Lower lobe of right lung (tissue), 2 donors: ENCODE measurements at places on chromosomes 16 and 17.

DNA sequence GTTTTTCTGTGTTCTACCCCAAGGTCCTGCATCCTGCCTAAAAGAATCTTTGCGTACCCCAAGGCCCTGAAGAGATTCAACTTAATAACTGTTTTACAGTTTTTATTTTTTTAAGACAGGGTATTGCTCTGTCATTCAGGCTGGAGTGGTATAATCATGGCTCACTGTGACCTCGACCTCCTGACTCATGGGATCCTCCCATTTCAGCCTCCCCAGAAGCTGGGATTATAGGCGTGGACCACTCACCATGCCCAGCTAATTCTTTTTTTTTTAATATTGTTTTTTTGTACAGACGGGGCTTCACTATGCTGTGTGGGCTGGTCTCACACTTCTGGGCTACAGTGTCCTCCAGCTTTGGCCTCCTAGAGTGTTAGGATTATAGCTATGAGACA lies 9.3 kb upstream of the FAAP100 start:
- no peak for DNase-seq

- DNase-seq: no peak
Observed at GRCh38 chr17:80566054-80566400, 21.4 kb downstream of the RPTOR start.

GRCh38 chr16:67936880-67937605 lies 393 bp upstream of the PSMB10 start:
- no peak for DNase-seq

DNA sequence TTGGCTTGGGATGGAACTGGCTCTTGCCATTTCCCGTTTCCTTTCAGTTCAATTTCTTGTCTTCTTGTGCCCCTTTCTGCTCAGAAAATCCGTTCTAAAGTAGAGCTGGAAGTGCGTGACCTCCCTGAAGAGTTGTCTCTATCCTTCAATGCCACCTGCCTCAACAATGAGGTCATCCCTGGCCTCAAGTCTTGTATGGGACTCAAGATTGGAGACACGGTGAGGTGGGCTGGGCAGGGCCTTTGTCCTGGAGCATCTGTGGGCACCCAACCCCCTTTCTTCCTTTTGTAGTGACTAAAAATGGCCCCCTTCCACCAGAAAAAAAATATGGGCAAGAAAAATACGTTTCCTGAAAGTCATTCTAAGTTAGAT lies 32.9 kb upstream of the EFCAB13 start:
- no peak for DNase-seq

- DNase-seq: no peak
Observed at GRCh38 chr17:39212195-39212810, 12.2 kb downstream of the RPL19 start.

DNA sequence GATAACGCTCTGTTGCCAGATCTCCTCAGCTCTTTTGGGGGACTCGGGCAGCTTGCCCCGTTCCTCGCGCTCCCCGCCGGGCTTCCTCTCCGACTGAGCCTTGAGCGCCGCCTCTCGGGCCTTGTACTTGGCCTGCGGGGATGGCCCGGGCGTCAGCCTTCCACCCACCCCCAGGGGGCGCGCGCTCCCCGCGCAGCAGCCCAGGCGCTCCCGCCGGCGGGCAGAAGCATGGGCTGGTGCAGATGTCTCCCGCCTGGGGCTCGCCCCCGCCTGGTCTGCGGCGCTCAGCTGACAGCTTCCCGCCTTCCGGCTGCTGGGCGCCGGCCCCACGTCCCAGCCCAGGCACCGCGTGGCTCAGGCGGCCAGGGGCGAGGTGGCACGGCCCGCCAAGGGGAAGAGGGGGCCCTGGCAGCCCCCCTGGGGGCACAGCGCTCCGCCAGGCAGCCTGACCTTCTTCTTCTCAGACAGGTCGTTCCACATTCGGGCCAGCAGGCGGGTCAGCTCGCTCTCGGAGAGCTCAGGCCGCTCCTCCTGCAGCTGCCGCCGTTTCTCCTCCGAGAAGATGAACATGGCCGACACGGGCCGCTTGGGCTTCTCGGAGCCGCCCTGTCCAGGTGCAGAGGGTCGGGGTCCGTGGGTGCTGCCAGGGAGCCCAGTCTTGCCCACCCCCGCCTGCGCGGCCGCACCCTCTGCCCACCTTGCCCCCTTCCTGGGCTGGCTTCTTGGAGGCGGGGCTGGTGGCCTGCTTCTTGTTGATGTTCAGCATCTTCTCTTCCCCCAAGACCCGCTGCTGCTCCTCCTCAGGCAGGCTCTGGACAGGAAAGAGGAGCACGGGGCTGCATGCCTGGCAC lies 8.9 kb downstream of the UBTF start:
- peak; percentile 93 for DNase-seq

GRCh38 chr17:74816905-74817620 lies 40.9 kb upstream of the NAT9 start:
- no peak for DNase-seq

DNA sequence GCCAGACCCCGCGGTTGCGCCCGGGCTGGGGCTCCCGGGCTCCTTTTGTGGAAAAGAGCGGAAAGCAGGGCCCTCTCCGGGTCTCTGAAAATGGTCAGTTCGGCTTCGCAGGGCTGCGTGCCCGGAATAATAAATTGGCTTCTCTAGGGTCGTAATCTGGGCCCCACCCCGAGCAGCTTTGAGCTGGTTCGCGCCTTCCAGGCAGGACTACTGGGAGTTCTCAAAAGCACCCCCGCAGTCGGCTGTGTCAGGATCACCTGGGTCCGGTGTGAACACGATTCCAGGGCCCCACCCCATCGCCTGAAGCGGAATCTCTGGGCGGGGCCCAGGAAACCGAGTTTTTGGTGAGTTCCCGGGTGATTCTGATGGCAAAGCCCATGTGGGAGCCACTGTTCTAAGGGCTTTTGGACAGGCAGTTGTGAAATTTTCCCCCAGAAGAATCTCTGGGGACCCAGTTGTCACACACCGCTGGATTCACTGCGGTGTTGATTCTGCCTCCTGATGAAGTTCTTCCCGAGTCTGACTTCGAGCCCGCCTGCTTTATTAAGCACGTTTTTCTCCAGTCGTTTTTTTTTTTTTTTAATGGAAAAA lies 77.0 kb downstream of the MRC2 start:
- no peak for DNase-seq

DNA sequence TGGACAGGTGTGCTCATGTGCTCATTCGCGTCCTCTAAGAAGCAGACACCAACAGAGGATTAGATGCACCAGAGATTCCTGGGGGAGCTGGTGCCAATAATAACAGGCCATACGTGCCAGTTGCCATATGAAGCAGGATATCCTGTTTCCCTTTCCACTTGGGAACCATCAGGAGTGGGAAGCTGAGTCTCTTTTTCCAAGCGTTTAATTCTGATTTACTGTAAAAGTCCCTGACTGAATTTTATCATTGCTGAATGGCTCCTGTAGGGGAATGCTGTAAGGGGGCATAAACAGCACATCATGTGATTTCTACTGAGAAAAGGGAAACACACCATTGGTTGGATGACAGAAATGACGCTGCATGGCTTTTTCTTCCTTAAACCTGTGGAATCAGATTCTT lies 113.3 kb downstream of the IRF8 start:
- DNase-seq: no peak

GRCh38 chr17:56213031-56213430 lies 59.8 kb downstream of the ANKFN1 start:
- DNase-seq: no peak

- DNase-seq: no peak
Observed at GRCh38 chr17:7977805-7978204, 24.6 kb upstream of the GUCY2D start.

DNA sequence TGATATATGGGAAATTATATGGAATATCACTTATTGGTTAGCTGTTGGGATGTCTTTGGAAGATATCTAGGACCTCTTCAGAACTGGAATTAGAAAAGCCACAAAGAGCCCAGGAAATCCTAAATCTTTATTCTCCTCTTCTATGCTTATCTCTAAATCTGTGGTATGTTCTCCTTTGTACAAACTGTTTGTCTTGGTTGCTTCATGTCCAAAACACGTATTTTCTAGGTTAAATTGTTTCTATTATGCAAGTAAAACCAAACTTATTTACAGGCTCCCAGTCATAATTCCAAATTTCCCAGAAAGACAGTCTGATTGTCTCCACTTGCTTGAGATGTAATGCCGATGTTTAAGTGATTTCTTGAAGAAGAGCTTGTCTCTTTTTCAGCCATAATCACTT lies 650.9 kb downstream of the CDH11 start:
- DNase-seq: no peak

DNA sequence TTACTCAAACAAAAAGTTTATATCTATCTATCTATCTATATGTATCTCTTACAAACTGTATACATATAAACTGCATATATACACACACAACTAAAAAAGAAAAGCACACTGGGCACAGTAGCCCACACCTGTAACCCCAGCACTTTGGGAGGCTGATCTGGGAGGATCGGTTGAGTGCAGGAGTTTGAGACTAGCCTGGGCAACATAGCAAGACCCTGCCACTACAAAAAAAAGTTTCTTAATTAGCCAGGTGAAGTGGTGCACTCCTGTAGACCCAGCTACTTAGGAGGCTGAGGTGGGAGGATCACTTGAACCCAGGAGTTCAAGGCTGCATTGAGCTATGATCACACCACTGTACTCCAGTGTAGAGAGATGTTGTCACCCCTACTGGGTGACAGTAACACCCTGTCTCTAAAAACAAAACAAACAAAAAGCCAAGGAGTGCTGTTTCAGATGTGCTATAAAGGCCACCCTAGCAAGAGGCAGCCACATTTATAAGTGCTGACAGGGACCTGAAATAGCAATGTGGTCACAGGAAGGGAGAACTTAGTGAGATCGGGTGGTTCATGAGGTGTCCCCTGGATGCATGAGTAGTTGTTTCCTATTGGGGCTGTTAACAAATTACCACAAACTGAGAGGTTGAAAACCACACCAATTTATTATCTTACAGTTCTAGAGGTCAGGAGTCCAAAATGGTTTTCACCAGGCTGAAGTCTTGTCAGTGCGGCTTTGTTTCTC lies 4.8 kb downstream of the CD2BP2 start:
- DNase-seq: no peak

- peak; percentile 71 for DNase-seq
Observed at GRCh38 chr17:4903051-4903818, at the start of gene CHRNE. TSS of gene CHRNE (minus strand) at chr17:4903098. CDS start at chr17:4903063, 35 bp downstream.

DNA sequence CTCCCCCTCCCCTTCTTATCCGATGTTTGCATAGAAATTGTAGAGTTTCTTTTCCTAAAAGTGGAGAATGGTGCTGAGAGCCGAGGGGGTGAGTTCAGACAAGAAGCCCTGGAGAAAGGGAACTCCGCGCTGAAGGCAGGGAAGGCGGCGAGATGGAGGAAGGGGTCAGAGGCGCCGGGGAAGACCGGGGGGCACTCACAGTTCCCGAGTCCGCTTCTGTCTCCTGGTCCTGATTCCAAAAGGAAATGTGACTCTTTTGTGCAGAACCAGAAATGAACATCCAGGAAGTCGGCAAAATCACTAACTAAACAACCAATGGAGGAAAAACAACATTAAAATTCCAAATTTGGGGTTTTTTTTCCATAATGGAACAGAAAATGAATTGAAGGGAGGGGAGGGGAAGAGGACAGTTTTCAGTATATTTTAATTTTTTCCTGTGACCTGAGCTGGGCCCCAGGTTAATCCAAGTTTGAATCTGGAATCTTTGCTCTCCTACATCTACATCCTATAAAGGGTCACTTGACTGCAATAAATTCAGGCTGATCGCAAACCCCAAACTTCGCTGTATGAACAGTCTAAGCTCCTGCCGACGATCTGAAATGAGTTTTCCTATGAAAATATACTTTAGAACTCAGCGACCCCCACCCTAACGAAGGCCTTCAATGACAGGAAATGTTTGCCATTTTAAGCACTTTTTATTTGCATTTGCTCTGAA lies 252.3 kb downstream of the C16orf95 start:
- no peak for DNase-seq

GRCh38 chr17:77210946-77211541 lies 70.3 kb downstream of the SEC14L1 start:
- DNase-seq: no peak

- no peak for DNase-seq
Observed at GRCh38 chr16:27954191-27954590, 109.3 kb downstream of the GSG1L start.

GRCh38 chr16:21652453-21652852 lies at the start of gene IGSF6:
TSS of gene IGSF6 (minus strand) at chr16:21652608. CDS start at chr16:21652598, 10 bp downstream.
- peak; percentile 58 for DNase-seq

GRCh38 chr17:41284043-41284442 lies 8.5 kb downstream of the KRTAP9-7 start:
- no peak for DNase-seq

DNA sequence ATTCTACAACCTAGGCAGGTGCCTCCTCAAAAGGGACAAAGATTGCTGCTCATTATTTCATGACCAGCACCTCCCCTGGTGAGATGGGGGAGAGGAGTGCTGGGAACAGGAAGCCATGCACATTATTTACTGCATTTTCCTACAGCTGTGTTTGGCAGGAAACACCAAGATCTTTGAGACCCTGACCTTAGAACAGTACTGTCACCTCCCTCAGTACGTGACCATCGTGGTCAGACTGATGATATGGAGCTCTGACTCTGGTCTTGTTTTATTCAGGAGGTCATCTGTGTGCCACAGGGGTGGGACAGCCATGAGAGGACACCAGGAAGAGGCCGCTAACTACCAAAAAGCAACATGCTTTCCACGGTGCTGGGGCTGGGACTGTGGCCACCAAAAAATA lies 37.4 kb downstream of the USP22 start:
- DNase-seq: no peak

DNA sequence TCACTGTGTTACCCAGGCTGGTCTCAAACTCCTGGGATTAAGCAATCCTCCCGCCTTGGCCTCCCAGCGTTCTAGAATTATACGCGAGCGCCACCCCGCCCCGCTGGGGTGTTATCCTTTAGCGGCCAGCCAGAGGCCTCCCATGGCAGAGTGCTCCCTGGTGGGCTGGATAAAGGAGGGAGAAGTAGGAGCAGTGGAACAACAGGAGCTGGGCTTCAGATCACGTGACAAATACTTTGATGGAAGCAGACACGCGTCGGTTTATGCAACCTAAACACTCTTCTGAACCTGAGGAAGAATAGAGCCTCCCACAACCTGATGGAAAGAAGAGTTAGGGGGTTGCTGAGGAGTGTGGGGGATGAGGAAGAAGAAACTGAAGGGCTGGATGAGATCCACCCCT lies 2114.0 kb downstream of the TP53TG3F start:
- no peak for DNase-seq

- no peak for DNase-seq
Observed at GRCh38 chr16:35170610-35171009, 1711.2 kb downstream of the TP53TG3F start.

GRCh38 chr16:14203166-14203565 lies 132.0 kb downstream of the MRTFB start:
- DNase-seq: no peak

- DNase-seq: peak; percentile 37
Observed at GRCh38 chr16:89040861-89041570, 52.6 kb upstream of the ACSF3 start.

DNA sequence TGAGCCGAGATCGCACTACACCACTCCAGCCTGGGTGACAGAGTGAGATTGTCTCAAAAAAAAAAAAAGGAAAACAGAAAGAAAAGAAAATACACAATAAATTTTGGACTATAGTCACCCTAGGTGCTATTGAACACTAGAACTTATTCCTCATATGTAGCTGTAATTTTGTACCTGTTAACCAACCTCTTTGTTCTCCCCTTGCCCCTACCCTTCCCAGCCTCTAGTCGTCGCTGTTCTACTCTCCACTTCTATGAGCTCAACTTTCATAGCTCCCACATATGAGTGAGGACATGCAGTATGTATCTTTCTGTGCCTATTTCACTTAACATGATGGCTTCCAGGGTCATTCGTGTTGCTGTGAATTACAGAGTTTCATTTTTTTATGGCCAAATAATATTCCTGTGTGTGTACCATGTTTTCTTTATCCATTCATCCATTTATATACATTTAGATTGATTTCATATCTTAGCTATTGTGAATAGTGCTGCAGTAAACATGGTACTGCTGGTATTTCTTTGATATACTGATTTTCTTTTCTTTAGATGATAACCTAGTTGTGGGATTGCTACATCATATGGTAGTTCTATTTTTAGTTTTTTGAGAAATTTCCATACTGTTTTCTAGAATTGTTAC lies 28.3 kb downstream of the VPS35L start:
- no peak for DNase-seq
